ENCODE measurements at places on chromosomes 2 and 18.

- DNase-seq = no peak
These were observed 49.4 kb downstream of the ETAA1 start for GRCh38 chr2:67446491-67446911.

- DNase-seq = no peak
These were observed 427 bp downstream of the RBKS start for GRCh38 chr2:27889774-27890145.

DNA sequence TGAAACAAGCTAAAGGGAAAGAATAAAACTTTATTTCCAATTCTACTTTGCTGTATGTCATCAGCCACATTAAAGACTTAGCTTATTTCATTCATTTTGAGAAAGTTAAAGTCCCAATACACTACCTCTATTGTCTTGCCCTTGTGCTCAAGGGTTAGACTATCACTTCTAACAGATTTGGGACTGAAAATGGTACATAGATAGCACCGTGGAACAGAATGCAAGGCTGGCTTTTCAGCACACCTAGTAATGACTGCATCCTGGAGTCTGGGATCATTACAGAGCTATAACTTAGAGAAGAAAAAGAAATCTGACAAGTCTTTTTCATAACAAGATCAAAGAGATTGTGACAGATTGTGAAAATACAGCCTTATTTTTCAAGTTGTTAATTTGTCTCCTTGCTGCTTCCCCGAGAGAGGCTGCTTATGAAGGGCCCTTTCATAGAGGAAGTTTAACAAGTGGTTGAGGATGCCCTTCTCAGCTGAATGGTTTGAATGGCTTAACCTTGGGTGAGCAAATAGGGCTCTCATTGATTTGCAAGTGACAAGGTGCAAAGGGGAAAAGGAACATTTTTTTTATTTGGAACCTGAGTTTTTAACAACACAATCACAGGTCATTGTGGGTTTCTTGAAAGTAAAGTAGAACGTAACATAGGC lies 371.8 kb downstream of the EPHA4 start:
- no peak for DNase-seq

DNA sequence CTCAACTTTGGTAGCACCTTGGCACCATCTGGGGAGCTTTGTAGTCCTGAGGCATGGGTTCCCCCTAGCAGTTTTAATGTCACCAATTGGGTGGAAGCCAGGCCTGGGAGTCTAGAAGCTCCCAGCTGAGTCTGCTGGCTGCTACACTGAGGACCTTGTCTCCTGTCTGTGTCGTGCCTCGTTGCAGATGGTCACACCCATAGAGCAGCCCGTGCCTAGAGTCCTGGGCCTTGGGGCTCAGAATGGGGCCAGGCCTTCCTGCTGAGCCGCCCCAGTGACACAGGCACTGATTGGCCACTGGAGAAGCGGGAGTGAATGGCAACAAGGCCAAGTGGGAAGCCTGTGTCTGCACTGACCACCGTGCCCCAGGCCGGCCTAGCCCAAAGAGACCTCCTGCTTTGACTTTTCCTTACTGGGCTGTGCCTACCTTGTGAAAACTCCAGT lies 113.2 kb downstream of the SH3RF3 start:
- DNase-seq = no peak

- DNase-seq = no peak
These were observed 290.8 kb downstream of the DYSF start for GRCh38 chr2:71743995-71744675.

DNA sequence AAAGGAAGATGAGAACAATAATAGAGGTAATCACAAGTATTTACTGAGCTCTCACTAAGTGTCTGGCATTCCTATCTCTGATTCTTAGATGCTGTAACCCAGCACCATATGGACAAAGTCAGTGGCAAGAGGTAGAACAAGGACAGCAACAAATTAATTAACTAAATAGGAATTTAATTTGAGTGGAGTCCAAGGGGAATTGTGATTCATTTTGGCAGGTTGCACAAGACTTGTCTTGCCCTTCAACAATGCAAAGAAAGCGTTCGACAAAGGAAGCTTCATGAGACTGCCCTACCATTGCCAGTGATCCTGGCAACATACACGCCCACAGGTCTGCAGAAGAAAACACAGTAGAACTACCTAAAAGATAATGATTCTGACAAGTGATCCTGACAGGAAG lies 221.6 kb downstream of the RBM43 start:
- DNase-seq = no peak

- no peak for DNase-seq
These were observed 65.3 kb downstream of the C18orf63 start for GRCh38 chr18:74380916-74381315.

GRCh38 chr2:34604164-34604563 lies 1005.1 kb upstream of the FAM98A start:
- DNase-seq = no peak

DNA sequence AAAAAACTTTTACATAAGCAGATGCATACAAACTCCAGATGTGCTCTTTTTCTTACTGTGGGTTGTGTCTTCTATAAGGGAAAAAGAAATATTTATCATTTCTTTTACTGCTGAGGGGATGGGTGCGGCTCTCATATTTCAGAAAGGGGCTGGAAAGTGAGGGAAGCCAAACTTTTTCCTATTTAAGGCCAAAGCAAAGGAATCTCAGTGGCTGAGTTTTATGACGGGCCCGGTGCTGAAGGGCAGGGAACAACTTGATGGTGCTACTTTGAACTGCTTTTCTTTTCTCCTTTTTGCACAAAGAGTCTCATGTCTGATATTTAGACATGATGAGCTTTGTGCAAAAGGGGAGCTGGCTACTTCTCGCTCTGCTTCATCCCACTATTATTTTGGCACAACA lies at the start of gene COL3A1:
TSS of gene COL3A1 (plus strand) at position 210 of the 400 bp plus-strand sequence. CDS start at position 327, 117 bp downstream.
- no peak for DNase-seq

- DNase-seq = no peak
These were observed 1.6 kb downstream of the TSHZ1 start for GRCh38 chr18:75211953-75212750.

GRCh38 chr2:224958462-224958857 lies 83.8 kb downstream of the DOCK10 start:
- no peak for DNase-seq

DNA sequence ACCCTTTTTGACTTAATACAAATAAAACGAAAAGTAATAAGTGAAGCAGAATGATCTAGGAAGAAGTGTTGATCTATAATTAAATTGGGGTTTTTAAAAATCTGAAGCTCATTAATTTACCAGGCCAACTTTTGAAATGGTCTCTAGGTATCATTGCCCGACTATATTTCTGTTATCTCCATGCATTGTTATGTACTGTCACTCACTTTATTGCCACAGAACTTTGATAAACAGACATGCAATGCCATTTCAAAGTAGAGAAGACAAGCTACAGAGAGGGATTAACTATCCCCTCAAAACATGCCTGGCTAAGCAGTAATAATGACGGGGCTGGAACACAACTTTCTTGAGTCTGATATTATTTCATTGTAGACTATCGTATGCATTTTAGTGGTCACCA lies 147.6 kb upstream of the ITGA4 start:
- no peak for DNase-seq

GRCh38 chr18:36942264-36942663 lies 113.3 kb downstream of the KIAA1328 start:
- no peak for DNase-seq

GRCh38 chr18:79829136-79829854 lies 31.6 kb downstream of the KCNG2 start:
- no peak for DNase-seq

- DNase-seq = no peak
These were observed 1312.6 kb upstream of the CHAC2 start for GRCh38 chr2:52454962-52455361.

- DNase-seq = no peak
These were observed 416.6 kb upstream of the TRIB2 start for GRCh38 chr2:12300019-12300602.

- no peak for DNase-seq
These were observed 104.3 kb downstream of the CSRNP3 start for GRCh38 chr2:165573534-165574461.

- no peak for DNase-seq
These were observed 93.2 kb downstream of the UNC80 start for GRCh38 chr2:209864716-209865295.

- DNase-seq = no peak
These were observed 224.5 kb downstream of the CCDC102B start for GRCh38 chr18:69022426-69022825.

GRCh38 chr2:239978411-239978810 lies 46.7 kb downstream of the NDUFA10 start:
- no peak for DNase-seq

DNA sequence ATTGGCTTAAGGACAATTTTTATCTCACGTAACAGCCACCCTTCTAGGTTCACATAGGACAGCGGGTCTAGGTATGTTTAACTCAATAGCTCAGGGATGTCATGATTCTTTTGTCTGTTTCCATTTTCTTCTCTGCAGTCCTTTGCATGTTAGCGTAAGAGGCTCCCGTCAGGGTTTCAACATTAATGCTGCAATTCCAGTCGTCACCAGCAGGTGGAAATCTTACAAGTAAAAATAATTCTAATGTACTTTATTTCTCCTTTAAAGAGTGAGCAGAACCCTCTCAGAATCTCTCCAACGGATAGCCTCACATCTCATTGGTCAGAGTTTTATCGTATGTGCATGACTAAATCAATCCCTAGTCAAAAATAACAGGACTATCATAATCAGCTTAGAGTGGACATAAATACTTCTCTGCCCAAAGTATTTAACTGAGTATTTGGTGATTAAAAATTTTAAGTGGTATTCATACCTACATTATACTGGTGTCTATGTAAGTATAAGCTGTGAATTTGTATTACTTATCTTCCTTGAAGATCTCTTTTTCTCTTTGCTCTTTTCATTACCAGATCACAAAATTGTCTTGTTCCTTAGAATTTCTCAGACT lies 487.2 kb upstream of the GCFC2 start:
- no peak for DNase-seq

GRCh38 chr18:10965119-10965518 lies 184.2 kb downstream of the PIEZO2 start:
- no peak for DNase-seq

GRCh38 chr2:171837736-171838135 lies 56.3 kb downstream of the SLC25A12 start:
- no peak for DNase-seq

- no peak for DNase-seq
These were observed 549.0 kb upstream of the ID2 start for GRCh38 chr2:8132879-8133278.

- DNase-seq = no peak
These were observed 63.0 kb downstream of the STK25 start for GRCh38 chr2:241445426-241445825.

GRCh38 chr2:85537600-85538506 lies 1.1 kb upstream of the MAT2A start:
- no peak for DNase-seq

DNA sequence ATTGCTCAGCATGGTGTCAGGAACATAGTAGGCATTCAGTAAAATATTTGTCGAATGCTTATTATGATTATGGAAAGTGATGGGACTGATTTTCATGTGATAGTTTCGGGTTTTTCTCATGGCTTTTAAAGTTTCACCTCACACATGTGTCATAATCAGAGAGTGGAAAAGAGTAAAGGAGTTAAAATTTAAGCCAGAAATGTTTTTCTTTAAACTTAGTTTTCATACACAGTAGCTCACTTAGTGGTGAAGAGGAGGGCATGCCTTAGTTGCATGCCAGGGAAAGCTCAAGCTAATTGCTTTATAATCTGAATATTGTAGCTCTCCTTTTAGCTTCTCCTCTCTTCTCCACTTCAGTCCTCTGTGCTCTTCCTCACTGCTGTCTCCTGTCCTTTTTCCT lies 38.0 kb downstream of the EHBP1 start:
- DNase-seq = no peak

DNA sequence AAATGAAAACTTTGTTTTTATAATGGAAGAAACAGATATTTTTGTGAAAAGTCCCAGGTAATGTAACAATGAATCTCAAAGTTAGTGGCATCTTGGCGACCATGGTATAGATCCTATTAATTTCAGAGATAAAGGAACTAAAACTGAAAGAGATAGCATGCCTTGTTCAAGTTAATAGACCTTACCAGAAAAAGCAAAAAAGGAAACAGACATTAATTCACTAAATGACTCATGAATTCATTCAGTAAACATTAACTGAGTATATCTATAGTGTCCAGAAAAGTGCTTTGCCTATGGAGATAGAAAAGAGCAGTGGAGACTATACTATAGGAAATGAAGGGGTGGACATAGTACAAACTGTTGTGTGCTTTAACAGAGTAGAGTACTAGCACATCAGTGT lies 763.3 kb downstream of the TRIB2 start:
- no peak for DNase-seq

GRCh38 chr2:8938384-8938783 lies 65.1 kb downstream of the MBOAT2 start:
- DNase-seq = no peak

DNA sequence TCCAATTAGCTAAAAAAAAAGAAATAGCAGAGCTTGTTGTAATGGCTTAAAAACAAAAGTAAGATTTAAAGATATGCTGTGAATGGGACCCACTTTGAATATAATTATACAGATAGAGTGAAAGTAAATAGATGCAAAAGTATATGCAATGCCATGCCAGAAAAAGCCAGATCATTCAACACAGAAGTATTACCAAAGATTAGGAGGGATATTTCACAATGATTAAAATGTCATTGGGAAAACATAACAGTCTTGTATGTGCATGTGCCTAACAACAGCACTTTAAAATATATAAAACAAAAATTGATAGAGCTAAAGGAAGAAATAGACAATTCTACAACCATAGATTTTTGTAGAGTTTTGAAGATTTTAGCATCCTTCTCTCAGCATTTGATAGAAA lies 19.9 kb upstream of the SIGLEC15 start:
- DNase-seq = no peak

GRCh38 chr2:24702800-24703199 lies 90.4 kb downstream of the PTRHD1 start:
- DNase-seq = no peak

GRCh38 chr2:235514627-235515363 lies 21.0 kb downstream of the AGAP1 start:
- DNase-seq = no peak

GRCh38 chr18:12929477-12930083 lies 18.2 kb upstream of the SEH1L start:
- no peak for DNase-seq

DNA sequence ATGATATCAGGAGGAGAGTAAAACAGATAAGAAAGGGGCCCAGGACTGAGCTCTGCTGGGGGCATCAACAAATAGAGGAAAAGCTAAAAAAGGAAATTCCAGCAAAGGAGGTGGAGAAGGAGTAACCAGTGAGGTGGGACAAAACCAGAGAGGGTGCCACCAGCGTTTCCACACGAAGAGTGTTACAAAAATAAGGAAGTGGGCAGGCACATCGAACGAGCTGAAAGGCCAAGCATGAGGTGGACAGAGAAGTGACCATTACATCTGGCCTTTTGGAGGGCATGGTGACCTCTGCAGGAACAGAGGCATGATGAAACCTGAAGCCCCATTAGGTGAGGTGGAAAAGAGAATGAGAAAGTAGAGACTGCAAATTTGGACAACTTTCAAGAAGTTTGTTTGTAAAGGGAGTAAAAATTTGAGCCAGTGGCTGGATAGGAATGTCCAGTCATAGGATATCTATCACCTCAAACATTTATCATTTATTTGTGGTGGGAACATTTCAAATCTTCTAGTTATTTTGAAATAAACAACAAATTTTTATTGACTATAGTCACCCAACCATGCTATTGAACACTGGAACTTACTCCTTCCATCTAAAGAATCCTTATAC lies 18.4 kb upstream of the VIT start:
- DNase-seq = no peak
